ENCODE measurements at places on chromosomes 2 and 18.

GRCh38 chr18:48345596-48345995 is 63.6 kb downstream of the ZBTB7C start:
- peak; percentile 41 for DNase-seq

GRCh38 chr2:186868344-186868743 is 19.4 kb upstream of the ZSWIM2 start:
- DNase-seq: peak; percentile 26

DNA sequence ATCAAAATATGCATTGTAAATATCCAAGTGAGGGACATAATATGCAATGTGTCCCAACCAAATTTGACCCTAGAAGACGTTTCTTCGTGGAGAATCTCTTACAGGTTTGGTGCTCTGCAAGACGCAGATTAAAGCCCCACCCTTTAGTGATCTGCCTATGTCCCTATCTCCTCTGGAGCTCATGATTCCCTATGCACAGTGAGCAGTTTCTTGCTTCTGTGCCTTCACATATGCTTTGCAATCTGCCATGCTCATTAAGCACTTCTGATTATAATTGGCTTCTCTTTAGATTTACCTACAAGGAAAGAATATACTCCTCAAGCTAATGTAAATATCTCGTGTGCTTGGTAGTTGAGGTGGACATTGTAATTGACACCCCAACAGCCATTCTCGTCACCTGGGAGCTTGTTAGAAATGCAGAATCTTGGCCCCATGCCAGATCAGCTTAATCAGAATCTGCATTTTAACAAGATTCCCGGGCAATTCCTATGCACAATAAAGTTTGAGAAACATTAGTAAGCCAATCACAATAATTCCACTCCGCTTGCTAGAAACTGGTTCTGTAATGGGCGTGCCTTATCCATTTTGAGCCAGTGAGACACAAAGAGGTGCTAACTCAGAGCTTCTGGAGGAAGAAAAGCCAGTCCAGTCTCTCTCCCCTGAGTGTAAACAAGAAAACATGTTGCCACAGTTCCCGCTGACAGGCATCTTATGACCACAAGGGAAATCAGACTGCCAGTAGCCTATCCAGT is 2.8 kb upstream of the PUM2 start:
- no peak for DNase-seq

- peak; percentile 24 for DNase-seq
These were observed 3.2 kb downstream of the XPO1 start for GRCh38 chr2:61534926-61535325.

DNA sequence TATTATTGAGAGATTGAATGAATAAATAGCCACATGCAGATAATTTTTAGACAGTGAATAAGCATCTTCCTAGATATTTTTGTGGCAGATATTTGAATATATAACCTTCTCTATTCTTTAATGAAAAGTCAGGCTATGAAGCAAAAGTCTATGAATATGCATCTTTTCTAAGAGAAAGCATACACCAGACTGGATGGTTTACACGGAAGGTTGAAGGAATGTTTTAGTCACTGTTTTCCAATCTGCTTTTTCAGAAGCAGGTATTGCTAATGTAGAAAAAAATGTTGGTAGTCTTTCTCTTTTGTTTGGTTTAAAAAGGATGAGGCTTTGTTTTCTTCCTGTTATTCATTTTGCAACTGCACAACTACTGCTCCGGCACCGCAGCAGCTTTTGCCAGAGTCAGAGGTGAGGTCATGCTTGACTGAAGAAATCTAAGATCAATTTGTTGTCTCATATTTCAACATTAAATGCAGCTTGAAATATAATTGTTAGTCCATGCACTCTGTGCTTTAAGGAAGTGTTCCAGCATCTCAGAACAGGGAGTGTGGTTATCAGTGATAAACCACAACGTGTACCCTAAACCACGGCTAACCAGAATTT is 1540.8 kb upstream of the PIK3C3 start:
- peak; percentile 48 for DNase-seq

GRCh38 chr18:13573750-13574149 is 152.6 kb downstream of the FAM210A start:
- no peak for DNase-seq

DNA sequence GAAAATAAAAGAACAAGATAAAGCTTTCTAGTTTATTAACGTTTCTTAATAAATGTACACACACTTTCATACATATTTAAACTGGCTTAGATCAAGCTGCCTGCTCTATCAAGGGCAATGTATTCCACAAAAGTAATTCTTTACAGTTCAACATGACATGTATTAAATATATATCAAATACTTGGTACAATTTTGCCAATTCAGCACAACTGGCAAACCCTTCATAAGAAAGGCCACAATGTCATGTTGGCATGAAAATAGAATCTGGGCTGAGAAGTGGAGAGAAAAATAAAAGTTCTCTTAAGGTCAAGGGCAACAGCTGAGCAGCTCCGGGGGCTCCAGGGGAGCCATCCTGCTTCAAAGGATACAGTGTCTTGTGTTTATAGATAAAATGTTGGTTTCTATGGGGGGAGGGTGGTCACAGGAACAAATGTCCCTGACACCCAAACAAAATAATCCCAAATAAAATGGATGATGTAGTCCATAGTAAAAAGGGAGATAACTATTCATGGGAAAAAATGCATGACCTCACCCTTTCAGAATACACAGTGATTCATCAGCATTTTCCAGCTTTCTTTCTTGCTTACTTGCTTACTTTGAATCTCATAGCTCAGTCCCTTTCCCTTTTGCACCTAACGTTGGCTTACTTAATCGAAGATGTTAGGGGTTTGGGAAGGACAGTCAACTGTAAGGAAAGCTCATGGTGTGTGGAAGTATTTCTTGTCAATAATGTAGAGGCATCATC is 494.9 kb downstream of the NYAP2 start:
- peak; percentile 73 for DNase-seq

- DNase-seq: no peak
These were observed 122.2 kb upstream of the SMAD7 start for GRCh38 chr18:49072940-49073339.

GRCh38 chr2:231387904-231388724 is 7.4 kb upstream of the B3GNT7 start:
- peak; percentile 33 for DNase-seq

DNA sequence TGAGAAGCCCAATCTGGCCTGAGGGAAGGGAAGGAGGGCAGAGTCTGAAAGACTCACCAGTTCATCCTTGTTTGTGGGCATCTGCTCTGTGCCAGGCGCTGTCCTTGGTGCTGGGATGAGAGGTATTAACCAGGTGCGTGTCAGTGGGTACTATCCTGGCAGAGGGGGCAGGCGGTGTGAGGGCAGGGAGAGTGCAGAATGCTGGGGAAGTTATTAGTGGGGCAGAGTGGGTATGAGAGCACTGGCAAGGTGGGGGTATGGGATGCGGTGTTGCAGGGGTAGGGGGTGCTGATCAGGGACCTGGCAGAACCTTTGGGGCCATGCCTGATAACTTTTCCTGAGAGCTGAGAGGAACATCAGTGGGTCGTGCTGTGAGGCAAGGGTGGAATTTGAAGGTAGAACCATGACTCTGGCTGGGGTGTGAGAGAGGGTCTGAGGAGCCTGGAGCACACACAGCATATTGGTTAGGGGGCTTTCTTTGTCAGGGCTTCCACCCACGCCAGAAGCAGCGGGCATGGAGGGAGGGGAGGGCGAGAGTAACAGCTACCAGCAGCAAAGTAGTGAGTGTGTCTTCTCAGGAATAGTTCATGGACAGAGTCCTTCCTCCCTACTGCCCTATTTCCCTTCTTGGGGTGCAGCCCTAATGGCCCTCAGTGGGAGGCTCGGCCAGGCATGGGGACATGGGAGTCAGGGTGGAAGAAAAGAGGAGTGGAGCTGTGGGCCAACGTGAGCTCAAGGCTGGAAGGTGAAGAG is 290.7 kb downstream of the CYP26B1 start:
- no peak for DNase-seq

DNA sequence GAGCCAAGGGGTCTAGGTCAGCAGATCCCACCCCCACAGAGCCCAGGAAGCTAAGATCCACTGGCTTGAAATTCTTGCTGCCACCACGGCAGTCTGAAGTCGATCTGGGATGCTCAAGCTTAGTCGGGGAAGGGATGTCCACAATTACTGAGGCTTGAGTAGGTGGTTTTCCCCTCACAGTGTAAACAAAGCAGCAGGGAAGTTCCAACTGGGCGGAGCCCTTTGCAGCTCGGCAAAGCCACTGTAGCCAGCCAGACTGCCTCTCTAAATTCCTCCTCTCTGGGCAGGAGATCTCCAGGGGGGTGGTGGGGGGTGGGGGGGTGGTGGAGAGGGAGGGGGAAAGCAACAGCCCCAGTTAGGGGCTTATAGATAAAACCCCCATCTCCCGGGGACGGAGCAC is 419.5 kb downstream of the NUP35 start:
- DNase-seq: no peak

DNA sequence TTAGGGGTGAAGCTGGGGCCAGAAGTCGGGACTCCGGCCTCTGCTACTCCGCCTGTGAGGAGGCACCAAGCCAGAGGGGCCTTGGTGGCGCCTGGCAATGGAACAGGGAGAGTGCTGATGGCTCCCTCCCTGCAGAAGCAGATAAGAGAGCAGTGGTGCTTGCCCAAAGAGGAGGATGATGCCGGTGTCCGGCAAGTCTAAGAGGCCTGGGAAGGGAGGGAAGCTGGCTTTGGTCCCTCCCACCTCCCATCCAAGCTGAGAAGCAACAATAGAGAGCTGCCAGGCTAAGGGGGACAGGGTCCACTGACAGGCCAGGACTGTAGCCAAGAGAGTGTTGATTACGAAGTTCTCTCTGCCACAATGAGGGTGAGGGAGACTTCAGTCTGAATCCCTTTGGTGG is 479.5 kb downstream of the TNS1 start:
- DNase-seq: no peak

GRCh38 chr18:9858642-9859041 is 27.1 kb upstream of the TXNDC2 start:
- DNase-seq: no peak

DNA sequence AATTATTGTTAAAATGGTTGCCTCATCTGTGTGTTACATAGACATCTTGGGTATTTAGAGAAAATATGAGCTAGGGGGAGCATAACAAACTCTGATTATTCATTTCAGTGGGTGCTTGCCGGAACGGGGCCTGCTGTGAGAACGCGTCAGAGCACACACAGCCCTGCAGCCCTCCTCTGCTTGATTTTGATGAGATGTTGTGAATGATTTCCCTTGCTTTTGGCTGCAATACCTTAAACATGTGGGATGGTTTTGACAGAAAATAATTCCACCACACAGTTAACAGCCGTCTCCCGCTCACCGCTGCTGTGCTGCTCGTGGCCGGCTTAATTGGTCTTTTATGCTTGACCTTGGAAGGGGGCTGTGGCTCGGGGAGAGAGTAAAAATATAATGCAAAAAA is 49.9 kb upstream of the TXNDC2 start:
- DNase-seq: peak; percentile 92

- DNase-seq: no peak
These were observed 367.8 kb downstream of the LRRTM1 start for GRCh38 chr2:79936715-79937114.

DNA sequence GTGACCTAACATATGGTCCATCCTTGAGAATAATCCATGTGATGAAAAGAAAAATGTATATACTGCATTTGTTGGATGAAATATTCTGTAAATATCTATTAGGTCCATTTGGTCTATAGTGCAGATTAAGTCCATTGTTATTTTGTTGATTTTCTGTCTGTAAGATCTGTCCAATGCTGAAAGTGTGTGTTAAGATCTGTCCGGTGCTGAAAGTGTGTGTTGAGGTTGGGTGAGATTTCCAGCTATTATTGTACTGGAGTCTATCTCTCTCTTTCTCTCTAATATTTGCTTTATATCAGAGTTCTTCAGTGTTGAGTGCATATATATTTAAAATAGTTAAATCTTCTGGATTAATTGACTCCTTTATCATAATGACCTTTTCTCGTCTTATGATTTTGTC is 828.8 kb upstream of the CRIM1 start:
- peak; percentile 17 for DNase-seq

DNA sequence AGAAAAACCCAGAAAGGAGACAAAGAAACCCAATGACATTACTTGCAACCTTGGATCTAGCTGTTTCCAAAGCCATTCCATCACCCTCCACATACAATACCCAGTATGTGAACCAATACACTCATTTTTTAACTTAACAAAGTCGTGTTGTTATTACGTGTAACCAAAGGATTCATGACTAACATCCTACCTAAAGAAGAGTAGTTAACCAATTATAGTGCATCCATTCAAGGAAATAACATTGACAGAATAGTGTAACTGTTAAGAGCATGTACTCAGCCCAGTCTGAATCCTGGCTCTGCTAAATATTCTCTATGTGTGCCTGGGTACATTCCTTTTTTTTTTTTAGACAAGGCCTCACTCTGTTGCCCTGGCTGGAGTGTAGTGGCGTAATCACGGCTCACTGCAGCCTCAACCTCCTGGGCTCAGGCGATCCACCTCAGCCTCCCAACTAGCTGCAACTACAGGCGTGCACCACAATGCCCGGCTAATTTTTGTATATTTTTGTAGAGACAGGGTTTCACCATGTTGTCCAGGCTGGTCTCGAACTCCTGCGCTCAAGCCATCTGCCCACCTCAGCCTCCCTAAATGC is 9.9 kb downstream of the TLK1 start:
- no peak for DNase-seq

DNA sequence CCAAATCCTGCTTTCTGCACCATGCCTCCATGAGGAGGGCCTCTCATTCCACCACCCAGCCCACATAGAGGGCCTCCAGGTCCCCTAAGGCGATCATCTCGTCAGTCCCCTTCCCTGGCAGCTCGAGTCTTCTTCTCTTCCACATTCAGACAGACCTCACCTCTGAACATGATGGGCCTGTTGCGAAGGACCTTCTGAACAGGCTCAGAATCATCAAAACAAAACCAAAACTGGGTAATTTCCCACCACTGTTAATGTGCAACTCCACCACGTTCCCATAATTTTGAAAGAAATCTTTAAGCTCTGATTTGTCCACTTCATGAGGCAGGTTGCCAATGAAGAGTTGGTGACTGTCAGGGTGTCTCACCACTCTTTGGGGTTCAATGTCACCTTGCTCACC is 20.4 kb downstream of the ZRANB3 start:
- DNase-seq: no peak

- peak; percentile 0 for DNase-seq
These were observed 736.0 kb upstream of the CELF4 start for GRCh38 chr18:38301621-38302020.

GRCh38 chr2:55084641-55085040 is 34.4 kb upstream of the RTN4 start:
- DNase-seq: no peak

GRCh38 chr2:185338104-185338503 is 400.5 kb upstream of the FSIP2 start:
- no peak for DNase-seq

GRCh38 chr18:71485611-71486010 is 1058.5 kb downstream of the CBLN2 start:
- peak; percentile 92 for DNase-seq

DNA sequence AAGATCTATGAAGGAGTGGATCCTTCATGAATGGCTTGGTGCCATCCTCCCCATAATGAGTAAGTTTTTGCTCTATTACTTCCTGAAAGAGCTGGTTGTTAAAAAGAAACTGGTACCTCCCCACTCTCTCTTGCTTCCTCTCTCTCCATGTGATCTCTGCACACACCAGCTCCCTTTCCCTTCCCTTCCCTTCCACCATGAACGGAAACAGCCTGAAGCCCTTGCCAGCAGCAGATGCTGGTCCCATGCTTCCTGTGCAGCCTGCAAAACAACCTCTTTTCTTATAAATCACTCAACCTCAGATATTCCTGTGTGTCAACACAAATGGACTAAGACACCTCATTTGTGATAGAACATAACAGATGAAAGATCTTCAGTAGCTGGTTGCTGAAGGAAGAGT is 303.5 kb upstream of the ACVR2A start:
- no peak for DNase-seq

All from choroid plexus epithelial cell (primary cell).